Upper lobe of left lung (tissue), 6 donors: ENCODE measurements at places on chromosomes 1 and 21. TPM values are rescaled to one million over a fixed set of nuclear protein-coding genes. Genes with fewer than 3 reads are reported as not detected.

DNA sequence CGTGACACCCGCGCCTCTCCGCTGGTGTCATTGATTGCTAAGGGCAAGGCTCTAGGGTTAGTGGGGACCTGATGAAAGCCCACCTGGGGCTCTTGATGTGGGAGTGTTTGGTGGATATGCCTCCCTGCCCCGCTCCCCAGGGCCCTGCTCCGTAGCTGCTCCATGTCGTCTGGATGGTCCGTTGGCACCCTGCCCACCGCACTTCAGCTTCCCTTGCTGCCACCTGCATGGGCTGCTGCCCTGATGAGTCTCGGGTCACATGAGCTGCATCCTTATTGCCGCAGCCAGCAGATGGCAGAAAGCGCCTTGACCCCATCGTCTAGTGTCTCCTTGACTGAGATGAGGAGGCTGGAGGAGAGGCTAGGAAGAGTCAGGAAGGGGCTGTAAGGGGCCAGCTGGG is 439.4 kb downstream of the CAMTA1 start:
- no peak for DNase-seq

- no peak for DNase-seq
Observed at GRCh38 chr1:76292418-76293184, 218.1 kb downstream of the ST6GALNAC3 start.

DNA sequence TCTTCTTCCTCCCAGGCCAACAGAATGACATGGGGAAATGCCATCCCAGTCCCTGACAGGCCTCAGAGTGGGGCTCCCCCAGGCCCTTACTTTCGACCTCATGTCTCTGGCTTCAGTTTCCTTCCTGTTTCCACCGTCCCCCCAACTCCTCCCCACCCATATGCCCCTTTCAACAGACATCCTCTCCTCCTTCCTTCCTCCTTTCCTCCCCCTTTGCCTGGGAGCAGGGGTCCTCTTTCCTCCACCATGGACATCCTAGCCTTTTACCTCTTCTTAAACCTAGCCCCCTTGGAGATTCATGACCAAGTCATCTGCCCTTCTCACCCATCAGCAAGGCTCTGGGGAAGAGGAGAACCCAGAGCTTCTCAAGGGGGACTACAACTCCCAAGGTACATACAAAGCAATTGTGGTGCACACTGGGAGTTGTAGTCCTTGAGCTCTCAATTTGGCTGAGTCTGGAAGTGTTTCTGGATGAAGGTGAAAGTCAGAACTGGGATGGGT is 4.0 kb downstream of the ZBTB7B start:
- peak; percentile 66 for DNase-seq

PDZK1 gene
- 0.49 TPM for total RNA-seq

GPR52 gene
- 3.8 TPM for total RNA-seq
